ENCODE measurements at places on chromosomes 1 and 21.

DNA sequence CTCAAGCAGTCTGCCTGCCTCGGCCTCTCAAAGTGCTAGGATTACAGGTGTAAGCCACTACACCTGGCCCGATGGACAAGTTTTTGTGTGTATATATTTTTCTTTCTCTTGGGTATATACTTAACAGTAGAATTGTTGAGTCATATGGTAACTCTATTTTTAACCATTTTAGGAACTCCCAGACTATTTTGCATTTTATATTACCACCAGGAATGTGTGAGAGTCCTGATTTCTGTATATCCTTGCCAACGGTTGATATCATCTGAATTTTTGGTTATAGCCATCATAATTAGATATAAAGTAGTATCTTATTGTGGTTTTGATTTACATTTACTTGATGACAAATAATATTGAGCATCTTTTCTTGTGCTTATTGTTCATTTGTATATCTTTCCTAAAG, 20.7 kb downstream of the FNBP1L start:
- no peak for DNase-seq

- DNase-seq: no peak
These were observed 258.3 kb downstream of the FAF1 start for GRCh38 chr1:50701706-50702317.

DNA sequence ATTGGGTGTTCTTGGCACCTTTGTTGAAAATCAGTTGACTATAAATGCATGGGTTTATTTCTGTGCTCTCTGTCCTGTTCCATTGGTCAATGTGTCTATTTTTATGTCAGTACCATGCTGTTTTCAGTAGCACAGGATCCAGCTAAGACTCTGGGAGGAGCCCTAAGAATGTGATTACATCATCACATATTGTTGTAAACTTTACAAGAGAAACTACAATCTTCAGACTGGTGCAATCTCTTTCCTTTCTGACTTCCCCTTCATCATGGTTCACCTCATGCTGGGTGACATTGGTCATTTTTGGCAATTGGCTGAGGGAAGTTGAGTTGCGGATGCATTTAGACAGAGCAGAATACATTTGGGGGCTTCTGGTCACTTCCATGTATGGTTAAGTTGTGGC, 88.4 kb downstream of the C21orf91 start:
- DNase-seq: peak; percentile 87

DNA sequence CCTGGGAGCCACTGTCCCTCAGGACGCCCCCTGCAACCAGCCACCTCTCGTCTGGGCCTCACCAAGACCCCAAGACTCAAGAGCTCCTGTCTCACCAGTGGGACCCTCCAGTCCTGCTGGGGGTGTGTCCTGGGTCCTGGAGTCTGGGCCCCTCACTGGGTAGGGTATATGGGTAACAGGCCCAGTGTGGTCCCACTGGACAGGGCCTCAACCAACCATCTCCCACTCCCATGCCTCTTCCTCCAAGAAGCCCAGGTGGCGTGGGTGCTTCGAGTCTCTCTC, 725 bp upstream of the VWA1 start:
- DNase-seq: no peak

- no peak for DNase-seq
These were observed 210.1 kb downstream of the GIPC2 start for GRCh38 chr1:78255846-78256245.

DNA sequence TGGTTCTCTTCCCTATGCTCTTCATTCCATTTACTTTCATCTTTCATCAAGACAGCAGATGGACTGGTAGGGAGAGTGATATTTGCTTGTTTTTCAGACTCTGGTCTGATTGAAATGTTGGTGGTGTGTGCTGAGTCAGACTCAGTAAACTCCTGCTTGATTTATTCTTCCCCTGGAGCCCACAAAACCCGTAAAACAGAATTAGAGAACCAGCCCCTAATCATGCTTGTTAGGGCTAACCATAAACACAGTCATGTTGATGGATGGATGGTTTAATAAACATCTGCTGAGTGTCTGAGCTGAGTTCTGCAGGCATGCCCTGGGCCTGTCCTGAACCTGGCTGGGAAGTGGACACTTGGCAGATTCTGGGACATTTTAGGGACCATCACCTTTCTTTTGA, 24.8 kb downstream of the NOS1AP start:
- DNase-seq: no peak

DNA sequence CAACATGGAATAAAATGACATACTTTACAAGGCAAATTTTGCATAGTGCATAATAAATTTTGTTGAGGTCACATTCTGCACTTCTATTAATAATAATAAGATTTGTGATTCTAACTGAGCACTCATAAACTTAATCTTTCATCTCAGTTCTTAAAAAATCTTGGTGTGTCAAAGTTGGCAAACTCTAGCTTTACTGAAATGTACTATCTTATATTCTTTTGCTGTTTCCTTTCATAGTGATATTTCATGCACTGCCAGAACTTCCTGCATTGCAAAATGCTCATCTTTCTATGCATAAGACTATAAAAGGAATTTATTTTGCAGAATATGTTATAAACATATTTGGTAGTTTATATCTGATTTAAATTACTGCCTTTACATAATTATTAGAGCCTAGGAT, 797.6 kb downstream of the ADGRL2 start:
- no peak for DNase-seq

DNA sequence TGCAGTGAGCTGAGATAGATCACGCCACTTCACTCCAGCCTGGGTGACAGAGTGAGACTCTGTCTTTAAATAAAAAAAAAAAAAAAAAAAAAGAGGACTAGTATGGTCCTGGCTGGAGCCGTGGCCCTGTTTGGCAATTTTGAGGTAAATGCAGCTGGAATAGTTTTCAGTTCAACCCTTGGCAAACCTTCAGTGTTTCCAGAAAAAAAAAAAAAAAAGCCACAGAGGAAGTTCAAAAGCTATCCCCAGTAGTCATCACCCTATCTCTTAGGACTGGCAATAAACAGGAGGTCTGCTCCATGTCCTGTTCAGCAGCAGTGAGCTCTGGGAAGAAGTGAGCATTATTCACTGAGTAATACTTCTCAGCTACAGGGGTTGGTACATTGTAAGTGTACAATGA, 56.8 kb upstream of the ERRFI1 start:
- DNase-seq: no peak

DNA sequence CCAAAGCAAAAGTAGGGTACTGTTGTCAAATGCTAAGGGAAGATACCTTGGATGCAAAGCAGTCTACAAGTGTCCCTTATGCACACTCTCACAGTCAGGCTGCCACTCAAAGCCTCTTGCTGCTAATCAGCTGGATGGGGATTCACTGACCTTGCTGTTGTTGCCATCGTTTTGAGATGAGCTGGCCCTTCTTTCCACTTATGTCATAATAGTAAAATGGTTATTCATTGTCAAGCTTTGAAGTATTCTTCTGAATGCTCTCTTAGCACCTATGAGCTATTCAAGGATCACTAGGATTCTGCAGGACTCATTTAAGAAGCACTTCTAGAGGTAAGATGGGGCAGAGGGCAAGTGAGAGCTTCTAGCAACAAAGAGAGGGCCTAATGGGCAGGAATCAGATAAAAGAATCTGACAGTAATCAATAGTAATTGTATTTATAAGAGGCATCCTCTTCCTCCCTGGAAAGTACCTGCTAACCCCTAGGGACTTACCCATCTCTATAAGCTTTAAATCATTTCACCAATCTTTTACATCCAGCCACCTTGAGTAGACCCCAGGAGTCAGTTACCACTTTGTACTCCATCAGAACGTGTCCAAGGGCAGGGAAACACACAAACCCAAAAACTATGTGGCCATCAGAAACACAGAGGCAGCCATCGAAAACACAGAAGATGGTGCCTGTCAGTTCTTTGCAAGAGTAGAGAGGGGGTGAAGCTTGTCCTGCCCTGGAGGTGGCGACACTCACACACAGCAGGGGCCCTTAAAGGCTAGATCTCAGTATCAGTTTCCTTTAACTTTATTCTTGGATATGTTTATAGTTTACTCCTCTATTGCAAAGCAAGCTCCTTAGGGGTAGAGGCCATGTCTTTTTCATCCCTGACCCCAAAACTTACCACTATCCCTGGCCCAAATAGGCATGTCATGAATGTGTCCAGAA, 103.7 kb upstream of the NFIA start:
- DNase-seq: no peak

- no peak for DNase-seq
These were observed 8.9 kb downstream of the CD101 start for GRCh38 chr1:117010310-117010969.

Measured in GF-D8 (cell line).